Stimulated activated CD4-positive, alpha-beta T cell treated with anti-CD3 and anti-CD28 coated beads, TNF-alpha, amount 100 ng/mL, for 24 hours (primary cell): ENCODE measurements at places on chromosomes 2 and 18.

DNA sequence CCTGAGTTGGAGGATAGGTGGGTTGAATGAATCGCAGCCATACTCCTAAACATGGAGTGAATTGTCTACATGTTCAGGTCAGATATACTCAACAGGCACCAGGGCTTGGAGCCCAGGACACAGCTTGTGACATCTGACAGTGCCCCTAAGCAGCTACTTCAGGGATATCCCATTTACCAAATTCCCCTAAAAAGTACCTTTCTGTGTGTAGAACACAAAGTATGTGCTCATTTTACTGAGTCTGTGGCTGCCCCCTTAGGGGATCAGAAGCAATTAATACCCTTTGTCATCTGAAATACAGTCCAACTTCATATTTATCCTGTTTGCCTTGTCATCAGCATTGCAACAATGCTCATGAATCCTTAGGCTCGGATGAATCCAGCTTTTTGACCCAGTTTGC, 20.8 kb downstream of the TNFRSF11A start:
- no peak for DNase-seq

- DNase-seq = no peak
Observed at GRCh38 chr2:65351234-65351947, 81.0 kb downstream of the SPRED2 start.

- DNase-seq = no peak
Observed at GRCh38 chr2:100548771-100549170, 14.0 kb upstream of the PDCL3 start.

GRCh38 chr2:232280341-232280740, 98.2 kb upstream of the ALPP start:
- no peak for DNase-seq
